Fibroblast of mammary gland (primary cell): ENCODE measurements at places on chromosomes 7 and 10.

- no peak for DNase-seq
Observed at GRCh38 chr10:70306181-70306705, 22.4 kb upstream of the NPFFR1 start.

GRCh38 chr10:38043516-38043915 lies 33.0 kb downstream of the ZNF33A start:
- no peak for DNase-seq

DNA sequence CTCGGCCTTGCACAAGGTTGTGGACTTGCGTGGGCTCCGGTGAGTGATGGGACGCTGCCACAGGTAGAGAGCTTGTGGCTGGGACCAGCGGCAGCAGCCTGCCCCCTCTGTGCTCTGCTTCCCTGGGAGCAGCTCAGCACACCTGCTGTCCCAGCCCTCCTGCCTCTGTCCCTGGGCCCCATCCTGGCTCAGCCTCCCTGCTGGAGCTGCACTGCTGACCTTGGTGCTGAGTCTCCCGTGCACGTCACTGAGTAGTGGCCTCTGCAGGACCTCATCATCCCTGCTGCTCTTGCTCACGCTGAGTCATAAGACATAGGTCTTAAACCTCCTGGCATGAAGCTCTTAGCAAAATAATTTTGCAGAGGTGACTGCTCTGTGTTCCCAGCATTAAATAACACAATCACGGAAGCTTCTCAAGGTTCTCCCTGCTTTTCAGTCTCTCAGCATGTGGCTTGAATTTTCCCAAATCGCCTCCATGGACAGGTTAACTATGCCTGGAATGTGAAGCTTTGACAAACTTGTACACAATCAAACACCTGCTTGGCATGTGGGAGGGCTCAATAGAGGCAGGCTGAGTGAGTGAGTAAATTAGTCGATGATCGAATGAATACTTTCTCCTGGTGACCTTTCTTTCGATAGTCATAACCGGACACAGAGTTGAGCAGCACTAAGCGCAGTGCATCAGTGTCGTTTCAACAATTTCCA lies 63.8 kb upstream of the NPS start:
- peak; percentile 51 for DNase-seq

- no peak for DNase-seq
Observed at GRCh38 chr10:1957057-1957456, 219.7 kb upstream of the ADARB2 start.

DNA sequence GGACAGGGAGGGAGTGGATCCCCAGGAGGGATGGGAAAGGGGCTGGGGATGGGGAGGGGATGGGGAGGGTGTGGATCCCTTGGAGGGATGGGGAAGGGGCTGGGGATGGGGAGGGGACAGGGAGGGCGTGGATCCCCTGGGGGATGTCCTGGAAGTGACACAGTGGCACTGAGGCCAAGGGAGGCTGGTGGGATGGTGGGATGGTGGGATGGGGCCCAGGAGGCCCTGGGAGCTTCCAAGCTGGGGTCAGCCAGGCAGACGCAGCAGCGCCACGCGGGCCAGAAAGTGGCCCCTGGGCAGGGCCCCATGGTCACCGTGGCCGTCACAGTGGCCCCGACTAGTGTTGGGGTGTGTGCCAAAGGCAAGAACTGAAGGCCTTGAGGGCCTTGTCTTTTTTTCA lies 67.8 kb downstream of the INPP5A start:
- DNase-seq: no peak

GRCh38 chr7:5500056-5500776 lies 76.6 kb upstream of the TNRC18 start:
- peak; percentile 34 for DNase-seq

- DNase-seq: no peak
Observed at GRCh38 chr7:1090236-1090635, 2.3 kb downstream of the GPER1 start.

- DNase-seq: peak; percentile 27
Observed at GRCh38 chr7:22992874-22993840, 20.8 kb downstream of the HYCC1 start.

DNA sequence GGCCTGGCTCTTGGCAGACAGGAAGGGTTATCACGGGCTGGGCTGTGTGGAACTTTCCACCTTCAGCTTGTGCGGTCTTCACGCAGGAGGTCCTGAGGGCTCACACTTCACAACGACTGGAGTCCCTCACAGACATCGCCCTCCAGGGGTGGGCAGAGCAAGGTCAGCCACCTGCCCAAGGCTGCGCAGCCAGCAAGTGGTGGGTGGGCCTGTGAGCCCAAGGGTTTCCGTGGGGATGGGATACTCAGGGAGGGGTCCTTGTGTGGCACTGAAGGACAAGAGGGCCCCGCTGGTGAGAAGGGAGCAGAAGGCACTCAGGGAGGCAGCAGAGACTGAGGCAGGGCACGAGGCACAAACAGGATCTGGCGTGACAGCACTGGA lies 22.0 kb downstream of the PDIA4 start:
- no peak for DNase-seq

DNA sequence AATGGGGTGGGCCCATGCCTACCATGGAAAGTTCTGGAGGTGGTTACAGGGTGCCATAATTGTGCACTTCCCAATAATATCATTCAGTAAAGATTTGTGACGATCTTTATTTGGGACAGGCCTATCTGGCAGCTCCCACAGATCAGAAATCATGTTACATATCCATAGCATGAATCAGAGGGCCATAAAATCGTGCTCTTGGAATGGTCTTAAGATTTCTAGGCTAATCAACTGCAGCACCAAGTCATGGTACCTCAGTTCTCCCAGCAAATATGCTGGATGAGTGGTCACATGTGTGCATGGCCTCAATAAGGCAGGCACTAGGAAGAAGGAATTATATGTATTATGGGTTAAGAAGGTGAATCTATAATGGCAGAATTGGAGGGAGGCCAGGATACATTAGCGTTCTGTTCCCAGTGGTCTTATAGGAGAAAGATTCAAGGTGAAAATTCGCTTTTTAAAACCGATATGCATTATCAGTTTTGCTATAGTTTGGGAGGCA lies 134.7 kb downstream of the NRP1 start:
- peak; percentile 36 for DNase-seq

- DNase-seq: peak; percentile 77
Observed at GRCh38 chr7:55083206-55083605, 64.4 kb downstream of the EGFR start.

DNA sequence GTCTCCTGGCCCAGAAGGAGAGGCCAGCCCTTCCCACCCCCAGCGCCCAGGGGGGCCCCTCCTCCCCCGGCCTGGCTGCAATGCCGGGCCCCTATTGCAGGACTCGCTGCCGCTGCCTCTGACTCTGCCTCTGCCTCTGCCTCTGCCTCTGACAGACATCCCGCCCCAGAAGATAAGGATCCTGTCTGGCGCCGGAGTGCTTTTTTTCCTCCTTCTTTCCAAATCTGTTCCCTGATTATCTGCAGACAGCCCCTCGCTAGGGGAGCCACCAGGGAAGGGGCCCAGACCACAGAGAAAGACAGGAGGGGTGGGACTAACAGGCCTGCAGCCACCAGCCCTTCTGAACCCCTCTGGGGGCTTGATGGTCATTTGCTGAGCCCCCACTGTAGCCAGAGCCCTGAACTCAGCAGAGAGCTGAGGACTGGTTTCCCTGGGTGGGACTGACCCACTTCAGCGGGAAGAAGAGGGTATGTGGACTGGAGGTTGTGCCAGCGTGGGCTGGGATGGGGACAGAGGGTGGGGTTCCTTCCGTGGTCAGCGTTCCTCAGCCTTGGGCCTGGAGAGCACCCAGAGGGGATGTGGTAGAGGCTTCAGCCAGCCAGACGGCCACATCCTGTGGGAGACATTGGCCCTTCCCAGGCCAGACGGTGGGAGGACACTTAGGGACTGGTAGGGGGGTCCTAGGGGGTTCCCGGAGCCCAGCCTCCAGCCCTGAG lies 22.8 kb downstream of the UNC5B start:
- peak; percentile 63 for DNase-seq

GRCh38 chr7:155163696-155164095 lies 93.6 kb downstream of the HTR5A start:
- DNase-seq: no peak

GRCh38 chr10:131781791-131782190 lies 119.0 kb upstream of the PPP2R2D start:
- DNase-seq: no peak

- no peak for DNase-seq
Observed at GRCh38 chr10:109071539-109071938, 851.8 kb downstream of the XPNPEP1 start.

- DNase-seq: no peak
Observed at GRCh38 chr7:9945857-9946256, 1027.8 kb upstream of the PHF14 start.

- no peak for DNase-seq
Observed at GRCh38 chr7:93861325-93861949, 29.1 kb downstream of the TFPI2 start.

DNA sequence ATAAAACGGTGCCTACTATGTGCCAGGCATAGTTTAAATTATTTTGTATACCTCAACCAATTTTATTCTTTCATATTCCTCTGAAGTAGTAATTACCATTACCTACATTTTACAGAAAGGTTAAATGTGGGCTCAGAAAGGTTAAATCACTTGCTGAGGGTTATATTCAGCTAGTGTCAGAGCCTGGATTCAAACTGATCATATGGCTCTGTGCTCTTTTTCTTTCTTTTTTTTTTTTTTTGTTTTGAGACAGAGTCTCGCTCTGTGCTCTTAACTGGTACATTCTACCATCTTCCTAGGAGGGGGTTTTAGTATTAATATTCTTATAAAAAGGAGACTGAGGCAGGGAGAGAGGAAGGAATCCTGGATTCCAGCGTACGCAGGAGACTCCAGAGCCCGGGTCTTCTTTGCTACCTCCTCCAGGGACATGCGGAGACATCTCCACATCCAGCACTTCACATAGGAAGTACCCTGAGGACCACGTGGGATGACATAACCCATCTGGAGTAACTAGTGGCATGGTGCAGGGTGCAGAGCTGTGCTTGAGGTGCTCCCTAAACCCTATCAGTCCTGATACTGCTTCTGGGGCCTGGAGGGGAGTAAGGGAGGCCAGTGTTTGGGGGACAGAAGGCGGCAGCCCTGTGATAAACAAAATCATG lies 29.6 kb upstream of the ATXN7L1 start:
- DNase-seq: no peak

GRCh38 chr7:44383566-44383965 lies 58.2 kb upstream of the CAMK2B start:
- DNase-seq: peak; percentile 81
